ENCODE measurements at places on chromosomes 12 and 14.

- no peak for DNase-seq
Observed at GRCh38 chr12:132204063-132204792, 60.0 kb downstream of the NOC4L start.

DNA sequence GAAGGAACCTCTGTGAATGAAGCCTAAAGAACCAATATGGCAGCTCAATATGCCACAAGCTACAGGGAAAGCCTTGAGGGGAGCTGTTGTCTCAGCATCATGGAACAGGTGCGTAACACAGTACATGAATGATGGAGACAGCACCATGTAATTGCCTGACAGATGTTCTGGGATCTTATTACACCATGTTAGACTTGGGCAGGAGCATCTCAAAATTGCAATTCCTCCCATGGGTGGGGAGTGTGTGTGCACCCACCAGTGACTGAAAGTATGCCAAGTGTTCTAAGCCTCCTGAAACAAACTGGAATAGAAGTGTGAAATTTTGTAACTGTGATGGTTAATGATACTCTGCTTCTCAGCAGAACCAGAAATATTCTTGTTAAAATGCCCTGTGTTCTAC is 151.0 kb upstream of the SRRM4 start:
- no peak for DNase-seq

DNA sequence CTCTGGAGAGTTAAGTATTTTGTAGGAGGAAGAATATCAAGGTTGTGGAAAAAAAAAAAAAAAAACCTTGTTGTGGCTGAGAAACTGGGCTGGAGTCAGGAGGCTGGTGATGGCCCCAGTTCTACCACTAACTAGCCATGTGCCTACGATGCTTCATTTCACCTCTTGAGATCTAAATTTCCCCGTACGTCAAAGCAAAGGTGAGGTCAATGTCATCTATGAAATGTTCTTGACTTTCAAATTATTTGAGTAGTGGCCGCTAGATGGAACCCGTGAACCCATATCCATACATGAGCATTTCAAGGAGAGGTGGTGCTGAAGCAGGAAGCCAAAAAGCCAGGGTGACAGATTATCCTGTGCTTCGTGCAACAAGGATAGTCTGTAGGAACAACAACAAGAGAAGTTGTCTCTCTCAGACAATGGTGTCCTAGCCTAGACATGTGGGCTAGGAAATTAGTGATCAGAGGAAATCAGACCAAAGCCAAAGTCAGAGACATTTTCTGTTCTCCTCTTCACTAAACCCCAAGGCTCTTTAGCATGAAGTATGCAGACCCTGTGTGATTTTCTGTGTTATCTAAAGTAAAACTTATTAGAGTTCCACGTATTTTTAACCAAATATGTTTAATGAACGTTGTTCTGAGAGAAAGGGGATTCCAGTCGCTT is 95.5 kb upstream of the ETV6 start:
- DNase-seq: peak; percentile 44

GRCh38 chr14:23539248-23540140 is 12.1 kb downstream of the ZFHX2 start:
- DNase-seq: no peak

GRCh38 chr12:47798382-47798948 is 21.2 kb downstream of the HDAC7 start:
- DNase-seq: no peak

Data from skin of body (tissue), 3 donors.